ENCODE measurements at places on chromosomes 6 and 20.

DNA sequence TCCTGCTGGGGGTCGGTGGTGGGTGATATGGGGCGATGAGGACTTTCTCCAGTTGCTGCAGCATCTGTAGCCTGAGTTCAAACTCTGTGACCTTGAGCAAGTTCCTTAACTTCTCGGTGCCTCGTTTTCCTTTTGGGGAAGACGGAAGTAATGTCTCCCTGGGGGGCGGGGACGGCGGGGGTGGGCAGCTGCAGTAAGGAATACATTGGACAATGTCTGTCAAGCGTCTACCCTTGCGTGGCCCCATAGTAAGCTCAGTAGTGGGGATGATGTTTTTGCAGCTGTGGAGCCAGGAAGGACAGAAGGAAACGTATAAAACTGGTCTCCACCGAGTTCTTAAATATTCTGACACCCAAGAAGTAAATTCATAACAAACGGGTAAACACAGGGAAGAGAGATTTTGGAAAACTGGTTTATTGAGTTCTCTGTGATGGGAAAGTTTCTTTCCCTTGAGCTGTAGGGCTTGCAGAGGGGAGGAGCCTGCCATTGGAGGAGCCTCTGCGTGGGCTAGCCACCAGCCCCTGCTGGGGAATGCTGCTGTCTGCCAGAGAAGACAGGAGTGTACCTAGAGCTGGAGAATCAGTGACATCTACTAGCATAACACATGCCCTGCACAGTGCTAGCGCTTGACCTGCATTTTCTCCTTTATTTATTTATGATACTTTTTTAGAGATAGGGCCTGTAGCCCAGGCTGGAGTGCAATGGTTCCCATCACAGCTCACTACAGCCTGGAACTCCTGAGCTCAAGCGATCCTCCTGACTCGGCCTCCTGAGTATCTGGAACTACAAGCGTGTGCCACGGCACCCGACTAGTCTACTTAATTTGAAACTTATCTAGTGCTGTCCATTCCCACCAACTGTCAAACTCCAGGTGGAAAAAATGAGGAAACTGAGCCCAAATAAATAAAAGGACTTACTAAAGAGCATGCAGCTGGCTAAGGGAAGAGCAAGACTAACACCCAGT is 1.2 kb upstream of the ACSS1 start:
- no peak for DNase-seq

GRCh38 chr6:87139236-87139635 is 16.1 kb upstream of the ZNF292 start:
- DNase-seq: no peak

- no peak for DNase-seq
Observed at GRCh38 chr6:70844301-70844700, 112.6 kb downstream of the B3GAT2 start.

DNA sequence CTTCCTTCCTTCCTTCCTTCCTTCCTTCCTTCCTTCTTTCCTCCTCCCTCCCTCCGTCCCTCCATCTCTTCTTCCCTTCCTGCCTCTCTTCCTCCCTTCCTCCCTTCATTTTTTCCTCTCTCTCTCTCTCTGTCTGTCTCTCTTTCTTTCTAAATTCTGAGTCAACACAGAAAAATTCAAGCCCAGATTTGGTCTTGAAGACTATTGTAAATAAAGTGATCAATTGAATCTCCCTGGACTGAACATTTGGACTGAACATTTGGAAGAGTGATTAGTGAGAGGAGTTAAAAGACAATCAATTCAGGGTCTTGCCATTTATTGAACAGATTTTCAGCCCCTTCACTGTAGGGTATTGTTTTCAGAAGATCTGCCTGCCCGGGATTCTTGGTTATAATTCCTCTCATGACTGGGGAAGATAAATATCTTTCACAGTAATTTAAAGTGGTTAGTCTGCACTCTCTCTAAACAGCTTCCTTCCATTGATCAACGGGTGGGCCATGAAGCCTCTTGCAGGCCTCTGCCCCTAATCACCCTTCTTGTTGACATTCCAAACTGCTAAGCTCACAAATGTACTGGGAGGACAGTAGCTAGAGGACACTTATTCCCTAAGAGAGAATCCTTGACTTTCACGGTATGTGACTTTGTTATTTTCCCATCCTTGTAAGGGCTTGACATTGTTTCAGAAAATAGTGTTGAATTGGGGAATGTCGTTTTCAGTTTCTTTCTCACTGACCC is 101.7 kb upstream of the BMP2 start:
- no peak for DNase-seq

- no peak for DNase-seq
Observed at GRCh38 chr6:112216662-112217551, 37.5 kb downstream of the LAMA4 start.

- no peak for DNase-seq
Observed at GRCh38 chr20:41540459-41540858, 77.7 kb downstream of the CHD6 start.

DNA sequence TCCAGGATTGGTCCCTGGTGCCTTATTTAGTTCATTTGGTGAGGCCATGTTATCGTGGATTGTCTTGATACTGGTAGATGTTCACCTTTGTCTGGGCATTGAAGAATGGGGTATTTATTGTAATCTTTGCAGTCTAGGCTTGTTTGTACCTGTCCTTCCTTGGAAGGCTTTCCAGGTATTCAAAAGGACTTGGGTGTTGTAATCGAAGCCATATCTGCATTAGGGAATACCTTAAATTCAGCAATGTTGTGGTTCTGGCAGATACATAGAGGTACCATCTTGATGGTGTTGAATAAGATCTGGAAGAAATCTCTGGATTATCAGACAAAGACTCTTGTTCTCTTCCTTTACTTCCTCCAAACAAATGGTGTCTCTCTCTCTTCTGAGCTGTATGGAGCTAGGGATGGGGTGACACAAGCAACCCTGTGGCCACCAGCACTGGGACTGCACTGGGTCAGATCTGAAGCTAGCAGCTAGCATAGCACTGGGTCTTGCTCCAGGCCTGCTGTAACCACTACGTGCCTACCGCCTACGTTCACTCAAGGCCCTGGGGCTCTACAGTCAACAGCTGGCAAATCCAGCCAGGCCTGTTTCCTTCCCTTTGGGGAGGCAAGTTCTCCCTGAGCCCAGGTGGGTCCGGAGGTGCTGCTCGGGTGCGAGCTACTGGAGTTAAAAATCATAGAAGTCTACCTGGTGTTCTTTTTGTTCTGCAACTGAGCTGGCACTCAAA is 261.1 kb upstream of the CITED2 start:
- no peak for DNase-seq

DNA sequence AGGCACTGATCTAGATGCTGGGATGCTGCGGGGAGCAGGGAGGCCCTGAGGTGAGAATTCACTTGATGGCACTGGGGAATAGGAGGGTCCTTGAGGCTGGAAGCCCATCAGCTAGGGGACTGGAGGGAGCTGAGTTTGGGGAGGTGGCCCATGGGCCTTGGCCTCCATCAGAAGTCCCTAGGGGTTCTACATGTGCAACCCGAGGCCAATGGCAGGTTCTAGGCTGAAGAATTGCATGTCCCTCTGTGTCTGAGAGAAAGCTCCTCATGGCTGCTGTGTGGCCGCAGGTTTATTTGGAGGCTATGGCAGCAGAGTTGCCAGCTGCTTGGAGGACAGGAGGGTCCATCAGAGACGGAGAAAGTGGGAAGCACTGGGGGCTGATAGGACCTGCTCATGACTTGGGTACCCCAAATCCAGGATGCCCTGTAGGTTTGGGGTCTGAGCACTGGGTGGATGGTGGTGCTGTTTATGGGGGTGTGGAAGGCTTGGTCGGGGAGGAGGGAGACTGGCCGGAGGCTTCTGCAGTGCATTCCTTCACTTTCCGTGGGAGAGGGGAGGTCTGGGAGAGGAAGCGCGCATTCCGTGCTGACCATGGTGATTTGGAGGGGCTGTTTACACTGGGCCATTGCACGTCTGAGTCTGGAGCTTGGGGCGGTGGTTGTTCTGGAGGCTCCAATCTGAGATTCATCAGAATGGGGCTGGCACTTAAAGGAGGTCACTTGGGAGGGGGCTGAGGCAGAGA is 24.8 kb upstream of the PHACTR3 start:
- DNase-seq: no peak

DNA sequence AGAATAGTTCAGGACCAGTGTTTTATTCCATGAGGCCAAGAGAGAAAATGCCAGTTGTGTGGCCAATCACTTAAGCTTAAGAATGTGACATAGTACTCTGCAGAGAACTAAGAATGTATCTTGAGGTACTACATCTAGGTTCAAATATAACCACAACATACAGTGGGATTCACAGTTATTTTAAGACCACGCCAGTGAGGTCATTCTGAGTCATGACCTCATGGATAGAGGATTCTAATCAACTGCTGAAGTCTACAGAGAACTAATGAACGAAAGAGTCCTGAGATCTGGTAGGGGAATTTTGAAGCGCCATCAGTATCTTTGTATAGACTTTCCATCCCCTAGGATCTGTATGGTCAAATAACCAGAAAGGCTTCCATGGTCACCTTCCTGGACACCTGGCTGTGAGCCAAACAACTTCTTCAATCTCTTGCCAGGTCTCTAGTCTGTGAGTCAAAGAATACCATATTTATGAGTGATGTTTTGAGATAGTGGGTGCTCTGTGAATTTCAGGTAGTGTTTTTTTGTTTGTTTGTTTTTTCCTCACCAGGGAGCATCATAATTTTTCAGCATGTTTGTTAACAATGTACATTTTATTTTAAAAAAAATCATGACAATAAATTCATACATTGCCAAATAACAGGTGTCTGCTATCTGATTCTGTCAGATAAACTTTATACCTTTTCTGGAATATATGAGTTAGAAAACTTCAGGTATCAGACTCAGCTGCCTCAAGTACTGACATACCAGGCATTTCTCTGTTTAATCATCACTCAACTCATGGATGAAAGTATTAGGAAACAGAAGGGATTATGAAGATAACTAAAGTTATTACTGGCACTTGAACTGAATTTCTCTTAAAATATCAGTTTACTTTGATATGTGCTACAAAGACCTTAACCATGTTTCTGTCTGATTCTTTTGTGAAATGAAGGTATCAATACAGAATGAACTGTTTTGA is 217.9 kb downstream of the PLCB4 start:
- DNase-seq: no peak

Data from stimulated activated CD4-positive, alpha-beta T cell treated with anti-CD3 and anti-CD28 coated beads, Interleukin-2, amount 100 ng/mL, for 24 hours (primary cell).